ENCODE measurements at places on chromosomes 2 and 18.

- DNase-seq = no peak
These were observed 42.2 kb downstream of the UPP2 start for GRCh38 chr2:158143703-158144360.

- DNase-seq = no peak
These were observed 8.6 kb upstream of the CNDP1 start for GRCh38 chr18:74525741-74526140.

GRCh38 chr18:79570266-79571201 is 109.1 kb upstream of the CTDP1 start:
- DNase-seq = no peak

DNA sequence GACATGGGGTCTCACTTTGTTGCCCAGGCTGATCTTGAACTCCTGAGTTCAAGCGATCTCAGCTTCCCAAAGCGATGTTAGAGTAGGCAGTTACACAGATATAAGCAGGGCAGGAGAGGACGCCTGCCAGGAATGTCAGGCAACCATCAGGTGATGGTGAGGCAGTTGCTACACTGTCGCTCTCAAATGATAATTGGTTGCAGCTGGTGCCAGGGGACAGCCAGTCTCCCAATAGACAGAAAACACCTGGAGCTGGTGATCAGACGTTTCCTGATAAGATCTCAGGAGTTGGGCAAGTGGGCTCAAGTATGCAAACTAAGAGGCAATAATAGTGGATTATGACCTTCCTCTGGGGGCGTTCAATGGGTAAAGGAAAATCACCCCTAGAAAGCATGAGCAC is 163.1 kb upstream of the RGPD4 start:
- DNase-seq = no peak

DNA sequence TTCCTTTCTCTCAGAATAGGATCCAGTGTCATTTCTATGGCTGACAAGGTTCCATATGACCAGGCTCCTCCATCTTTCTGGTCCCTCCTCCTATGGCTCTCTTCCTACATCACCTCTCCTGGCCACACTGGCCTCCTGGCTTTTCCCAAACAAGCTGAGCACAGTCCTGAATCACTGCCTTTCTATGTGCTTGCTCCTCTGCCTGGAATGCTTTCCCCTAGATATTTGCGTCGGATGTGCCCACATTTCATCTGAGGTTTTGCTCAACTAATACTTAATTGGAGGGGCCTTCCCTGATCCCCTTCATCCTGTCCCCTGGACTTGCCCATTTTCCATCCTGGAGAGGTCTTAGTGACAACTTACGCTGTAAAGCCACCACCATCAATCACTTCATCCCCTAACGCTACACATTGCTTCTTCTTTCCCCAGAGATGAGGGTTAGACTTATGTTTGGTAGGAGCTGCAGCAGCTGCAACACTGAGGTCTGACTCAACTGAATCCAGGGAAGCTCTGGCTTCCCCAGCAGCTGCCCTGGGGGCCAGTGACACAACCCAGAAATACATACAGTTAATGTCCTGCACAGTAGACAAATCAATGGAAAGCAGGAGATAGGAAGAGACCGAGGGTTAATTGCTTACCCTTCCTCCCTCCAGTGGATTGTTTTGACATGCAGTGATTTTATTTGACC is 42.9 kb downstream of the QPCT start:
- no peak for DNase-seq

- DNase-seq = no peak
These were observed 37.9 kb upstream of the NARS1 start for GRCh38 chr18:57659460-57660102.

- no peak for DNase-seq
These were observed 3.9 kb upstream of the ZNF532 start for GRCh38 chr18:58860747-58861231.

- no peak for DNase-seq
These were observed 77.6 kb upstream of the ZNF516 start for GRCh38 chr18:76572518-76573247.

GRCh38 chr2:233228376-233228775 is 23.1 kb upstream of the ATG16L1 start:
- DNase-seq = no peak

DNA sequence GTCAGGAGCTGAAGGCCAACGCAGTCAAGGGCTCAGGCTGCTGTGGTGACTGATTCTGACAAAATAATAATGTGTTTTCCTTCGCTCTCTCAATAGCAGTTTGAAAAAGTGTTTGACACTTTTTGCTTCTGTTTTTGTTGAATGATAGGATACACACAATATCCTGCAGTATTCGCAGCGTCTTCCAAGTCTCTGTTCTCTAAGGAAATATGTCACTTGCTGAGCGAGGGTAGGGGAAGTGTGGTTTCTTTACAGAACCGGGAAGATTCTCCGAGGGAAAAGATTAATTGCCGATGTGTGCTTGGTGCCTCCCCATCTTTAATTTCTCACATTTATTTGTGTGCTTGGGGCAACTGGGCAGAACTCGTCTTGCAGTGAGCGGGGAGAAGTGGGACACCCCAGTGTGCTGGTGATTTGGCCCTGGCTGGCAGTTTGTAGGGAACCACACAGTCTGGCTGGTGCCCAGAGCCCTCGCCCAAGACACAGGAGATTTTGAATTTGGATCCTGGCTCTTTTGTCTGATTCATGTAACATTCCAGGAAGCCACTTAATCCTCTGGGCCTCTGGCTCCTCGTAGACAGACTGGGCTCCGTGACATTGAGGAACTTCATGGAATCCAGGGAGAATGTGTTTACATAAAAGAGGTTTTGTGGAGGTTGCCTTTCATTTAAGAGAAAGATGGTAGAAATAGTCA is 169.4 kb downstream of the LDLRAD4 start:
- no peak for DNase-seq

GRCh38 chr18:34159691-34160185 is 65.0 kb downstream of the NOL4 start:
- DNase-seq = no peak

DNA sequence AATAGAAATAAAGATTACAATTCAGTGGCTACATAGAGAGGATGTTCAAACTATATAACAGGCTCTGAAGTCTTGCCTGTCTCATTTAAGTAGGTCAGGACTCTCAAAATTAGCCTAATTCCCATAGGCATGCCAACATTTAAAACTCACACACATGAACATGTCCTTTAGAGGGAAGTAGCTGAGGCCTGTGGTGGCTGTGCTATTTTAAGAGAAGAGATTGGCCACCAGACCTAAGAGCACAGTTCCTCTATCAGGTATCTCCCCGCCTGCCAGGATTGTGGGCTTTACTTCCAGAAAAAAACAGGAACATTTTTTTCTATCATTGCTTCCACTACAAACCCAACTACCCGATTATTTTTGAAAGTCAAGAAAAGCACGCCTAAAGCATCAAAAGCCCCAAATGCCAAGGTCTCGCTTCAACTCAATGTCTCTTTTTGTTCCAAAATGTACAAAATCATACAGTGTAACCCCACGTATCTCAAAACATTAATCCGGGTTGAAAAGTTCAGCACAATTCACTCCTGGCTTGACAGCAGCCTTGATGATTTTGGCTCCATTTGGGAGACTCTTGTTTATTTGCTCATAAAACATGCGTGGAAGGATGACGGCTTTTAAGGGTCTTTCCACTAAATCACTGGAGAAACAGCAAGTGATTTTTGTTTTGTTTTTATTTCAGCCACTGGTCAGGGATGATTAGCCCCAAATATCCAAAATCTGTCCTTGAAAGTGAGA is 15.3 kb downstream of the FHL2 start:
- no peak for DNase-seq

- no peak for DNase-seq
These were observed 282.2 kb upstream of the SOX11 start for GRCh38 chr2:5409898-5410381.

DNA sequence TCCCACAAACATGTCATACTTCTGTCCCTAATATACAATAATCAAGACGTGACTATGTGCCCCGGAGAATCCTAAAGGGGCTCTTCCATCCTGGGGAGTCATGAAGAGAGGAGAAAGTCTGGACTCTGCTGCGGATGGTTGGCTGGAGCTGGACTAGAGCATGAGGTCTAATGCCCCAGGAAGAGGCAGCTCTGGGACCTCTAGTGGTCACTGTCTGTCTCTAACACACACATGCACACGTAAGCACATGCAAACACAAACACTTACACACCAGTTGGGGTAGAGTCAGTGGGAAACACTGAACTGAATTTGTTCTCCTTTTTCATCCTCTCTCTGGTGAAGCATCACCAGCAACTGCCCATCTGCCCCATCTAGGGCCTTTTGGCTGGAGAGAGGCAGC is 271.6 kb downstream of the TDRD15 start:
- no peak for DNase-seq

DNA sequence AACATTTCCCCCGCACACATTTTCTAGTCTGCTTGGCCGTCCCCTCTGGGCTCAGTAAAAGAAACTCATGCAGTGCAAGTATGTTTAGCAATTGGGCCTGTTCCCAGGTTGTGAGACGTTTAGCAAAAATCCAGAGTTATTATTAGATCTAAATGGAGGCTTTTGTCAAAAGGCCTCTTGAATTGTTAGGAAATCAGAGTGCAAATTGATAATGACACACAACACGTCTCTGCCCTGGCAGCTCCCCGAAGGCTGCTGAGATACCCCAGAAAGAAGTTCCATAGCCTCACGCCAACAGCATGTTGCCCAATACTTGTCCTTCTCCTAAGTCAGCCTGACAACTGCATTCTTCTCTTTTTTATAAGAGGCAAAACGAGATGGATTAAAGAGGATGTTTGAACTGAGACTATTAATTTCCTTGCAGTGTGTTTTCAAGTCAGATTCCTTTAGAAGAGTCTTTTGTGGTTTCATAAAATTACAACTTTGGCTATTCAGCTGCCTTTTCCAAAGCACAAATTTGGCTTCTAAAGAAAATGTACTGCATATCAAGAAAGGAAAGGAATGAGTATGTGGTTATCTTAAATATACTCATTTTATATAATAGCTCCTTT is 202.2 kb downstream of the TRIB2 start:
- no peak for DNase-seq

DNA sequence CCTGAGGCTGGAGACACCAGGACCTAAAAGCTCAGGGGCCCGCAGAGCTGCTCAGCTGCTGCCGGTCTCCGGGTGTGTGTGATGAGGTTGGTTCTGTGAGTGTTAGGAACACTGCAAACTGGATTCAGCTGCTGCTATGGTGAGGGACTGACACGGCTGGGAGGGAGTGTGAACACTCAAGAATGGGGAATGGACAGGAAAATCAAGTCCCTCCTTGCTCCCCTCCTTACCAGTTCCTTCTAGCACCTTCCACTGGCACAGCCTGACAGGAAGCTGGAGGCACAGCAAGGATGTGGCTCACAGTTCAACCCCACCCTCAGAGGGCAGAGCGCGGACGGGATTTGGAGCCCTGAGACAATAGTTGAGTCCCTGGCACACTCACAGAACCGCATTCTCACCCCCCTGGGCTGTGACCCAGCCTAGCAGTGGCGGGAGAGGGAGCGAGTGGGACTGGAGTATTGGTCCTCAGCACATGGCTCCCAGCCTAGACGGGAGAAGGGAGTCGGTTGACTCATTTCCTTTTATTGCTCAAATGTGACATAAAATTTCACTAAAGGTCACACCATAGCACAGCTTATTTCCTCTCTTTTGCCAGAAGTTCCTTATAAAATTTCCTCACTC is 42.5 kb downstream of the LRRC30 start:
- DNase-seq = no peak

- no peak for DNase-seq
These were observed 3.4 kb upstream of the TNFAIP6 start for GRCh38 chr2:151353995-151354394.

GRCh38 chr2:188345426-188345825 is 53.8 kb downstream of the GULP1 start:
- no peak for DNase-seq

GRCh38 chr2:115124817-115125216 is 682.4 kb downstream of the DPP10 start:
- DNase-seq = no peak

DNA sequence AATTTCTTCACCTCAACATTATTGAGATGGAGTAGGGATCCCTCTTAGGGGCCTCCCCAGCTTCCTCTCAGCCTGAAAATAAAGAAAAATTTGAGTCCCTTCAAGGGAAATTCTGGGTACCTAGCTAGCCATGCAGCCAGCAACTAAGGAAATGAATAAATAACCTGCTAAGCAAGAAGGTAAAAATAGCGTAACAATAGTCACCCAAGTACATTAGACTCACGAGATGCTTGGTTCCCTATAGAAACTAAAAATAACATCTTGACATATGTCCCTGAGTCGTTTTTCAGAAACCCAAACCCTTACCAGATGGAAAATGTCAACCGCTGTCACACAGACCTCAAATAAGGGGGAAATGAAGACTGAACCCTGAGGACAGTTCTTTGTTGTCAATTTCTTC is 51.9 kb downstream of the CACNB4 start:
- DNase-seq = no peak

DNA sequence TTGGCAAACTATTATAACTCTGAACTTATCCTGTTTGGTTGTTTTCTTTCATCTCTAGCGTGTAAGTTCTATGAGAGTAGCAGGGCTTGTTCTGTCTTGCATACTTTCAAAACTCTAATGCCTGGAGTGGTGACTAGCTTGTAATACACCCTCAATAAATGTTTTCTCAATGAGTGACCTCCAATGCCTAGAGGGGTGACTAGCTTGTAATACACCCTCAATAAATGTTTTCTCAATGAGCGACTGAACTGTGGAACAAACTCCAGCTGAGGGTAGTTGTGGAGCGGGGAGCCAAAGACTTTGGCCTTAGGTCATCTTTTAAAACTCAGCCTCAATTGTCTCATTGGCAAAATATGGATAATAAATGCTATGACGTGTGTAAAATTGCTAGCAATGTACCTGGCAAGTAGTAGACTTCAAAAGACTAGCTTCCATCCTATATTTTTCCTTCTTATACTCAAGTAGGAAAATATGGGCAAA is 1.8 kb downstream of the GPD2 start:
- no peak for DNase-seq

All from stimulated activated CD8-positive, alpha-beta memory T cell treated with anti-CD3 and anti-CD28 coated beads, Interleukin-7, amount 100 ng/mL, for 1 hour (primary cell).